EL (cell line): ENCODE measurements at places on chromosomes 7 and 10.
A peak's percentile ranks its signal among the peaks of the same experiment; 100 is the strongest.

DNA sequence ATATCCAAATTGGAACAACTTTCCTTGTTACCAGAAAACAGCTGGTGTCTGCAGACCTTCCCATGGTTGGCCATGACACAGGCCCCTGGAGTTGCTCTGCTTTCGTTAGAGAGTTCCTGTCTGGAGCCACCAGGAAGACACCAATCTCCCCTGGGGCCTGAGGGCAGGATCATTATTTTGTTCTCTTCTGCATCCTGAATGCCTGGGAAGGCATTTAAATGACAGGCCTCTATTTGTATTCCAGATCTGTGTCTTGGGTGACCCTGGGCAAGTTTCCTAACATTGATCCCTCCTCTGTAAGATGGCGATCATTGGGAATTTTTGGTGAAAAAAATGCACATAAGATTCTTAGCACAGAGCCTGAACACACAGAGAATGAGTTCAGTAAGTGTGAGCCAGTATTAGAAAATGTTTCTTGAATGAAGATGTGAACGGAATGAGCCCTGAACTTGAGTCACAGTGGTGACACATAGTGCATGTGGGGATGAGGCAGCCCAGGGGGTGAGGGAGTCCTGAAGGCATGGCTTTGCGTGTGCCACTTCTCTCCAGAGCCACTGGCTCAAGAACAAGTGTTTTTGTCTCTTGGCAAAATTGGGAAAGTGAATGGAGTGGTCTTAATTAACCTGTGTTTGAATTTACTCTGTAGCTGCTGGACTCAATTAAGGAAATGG lies 28.4 kb downstream of the BMPER start:
- peak; percentile 94 for DNase-seq

GRCh38 chr10:86958901-86959736 lies 720 bp downstream of the SNCG start:
- peak; percentile 81 for DNase-seq

- no peak for DNase-seq
Observed at GRCh38 chr10:129719415-129719739, 244.7 kb downstream of the EBF3 start.

DNA sequence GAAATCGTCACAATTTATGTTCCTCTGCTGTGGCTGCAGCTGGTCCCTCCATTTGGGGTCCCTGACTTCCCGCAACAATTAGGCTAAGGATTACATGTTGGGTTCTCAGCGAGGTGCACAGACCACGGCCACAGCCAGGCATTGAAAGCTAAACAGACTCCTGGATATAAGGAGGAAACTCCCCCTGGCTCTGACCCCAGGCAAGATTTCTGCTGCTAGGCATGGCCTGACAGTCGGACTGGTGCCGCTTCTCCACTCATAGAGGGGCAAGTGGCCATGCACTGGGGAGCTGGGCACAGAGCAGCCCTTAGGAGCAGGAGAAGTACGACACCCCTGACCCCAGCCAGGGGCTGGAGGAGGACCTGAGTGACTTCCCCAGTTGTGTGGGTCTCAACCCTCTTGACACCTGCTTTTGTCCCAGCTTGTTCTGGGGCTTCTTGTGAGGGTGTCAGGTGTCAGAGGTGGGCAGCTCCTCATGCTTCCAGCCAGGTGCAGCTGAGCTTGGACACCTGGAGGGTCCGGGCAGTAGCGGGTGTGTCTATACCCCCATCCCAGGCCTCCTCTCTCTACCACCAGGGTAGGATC lies 38.3 kb downstream of the TSPAN15 start:
- no peak for DNase-seq

- DNase-seq: peak; percentile 56
Observed at GRCh38 chr7:81367326-81367931, 402.4 kb downstream of the HGF start.

DNA sequence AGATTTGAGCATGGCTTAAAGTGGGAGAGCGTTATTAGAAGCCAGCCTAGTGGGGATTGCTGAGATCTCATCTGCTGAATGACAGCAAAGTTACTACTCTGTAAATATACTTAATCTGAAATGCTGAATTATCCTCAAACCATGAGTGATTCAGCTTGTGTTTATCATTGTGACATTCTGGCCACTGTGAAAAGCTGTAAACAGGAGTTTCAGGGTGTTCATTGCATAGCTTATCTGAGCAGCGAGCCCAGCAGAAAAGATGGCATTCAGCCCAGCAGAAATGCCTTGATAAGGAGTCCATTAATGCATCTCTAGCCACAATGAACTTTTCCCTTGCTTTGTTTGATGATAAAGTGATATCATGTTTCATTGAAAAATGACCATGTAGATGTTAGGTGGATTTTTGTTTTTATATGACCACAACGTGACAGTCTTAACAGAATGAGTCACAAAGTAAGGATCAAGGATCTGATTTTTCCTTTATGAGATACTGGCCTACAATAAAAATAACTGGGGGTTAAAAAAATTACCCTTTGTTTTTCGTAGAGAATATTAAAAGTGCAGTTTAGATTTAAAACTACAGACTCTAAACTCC lies 7.8 kb downstream of the TES start:
- peak; percentile 93 for DNase-seq

GRCh38 chr7:89308535-89308934 lies 513.0 kb upstream of the TEX47 start:
- DNase-seq: no peak

- peak; percentile 15 for DNase-seq
Observed at GRCh38 chr7:141748396-141748795, 10.2 kb downstream of the SSBP1 start.
